ENCODE measurements at places on chromosomes 1 and 21.

DNA sequence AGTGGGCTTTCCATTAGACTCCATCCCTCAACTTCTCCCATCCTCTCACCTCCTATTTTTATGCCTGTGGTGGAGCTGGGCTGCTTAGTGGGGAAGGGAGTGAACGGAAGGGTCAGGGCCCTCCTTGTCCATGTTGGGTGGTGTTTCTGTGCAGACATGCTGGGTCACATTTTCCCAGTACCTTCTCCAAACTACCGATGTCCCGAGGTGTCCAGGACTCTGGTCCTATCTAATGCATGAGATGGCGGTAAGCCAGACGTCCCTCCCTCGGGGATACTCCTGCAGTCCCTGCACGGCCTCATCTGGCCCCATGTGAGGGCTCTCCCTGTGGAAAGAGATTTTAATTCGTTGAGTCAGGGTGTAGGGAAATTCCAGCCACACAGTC, 61.0 kb downstream of the OBSCN start:
- no peak for DNase-seq

DNA sequence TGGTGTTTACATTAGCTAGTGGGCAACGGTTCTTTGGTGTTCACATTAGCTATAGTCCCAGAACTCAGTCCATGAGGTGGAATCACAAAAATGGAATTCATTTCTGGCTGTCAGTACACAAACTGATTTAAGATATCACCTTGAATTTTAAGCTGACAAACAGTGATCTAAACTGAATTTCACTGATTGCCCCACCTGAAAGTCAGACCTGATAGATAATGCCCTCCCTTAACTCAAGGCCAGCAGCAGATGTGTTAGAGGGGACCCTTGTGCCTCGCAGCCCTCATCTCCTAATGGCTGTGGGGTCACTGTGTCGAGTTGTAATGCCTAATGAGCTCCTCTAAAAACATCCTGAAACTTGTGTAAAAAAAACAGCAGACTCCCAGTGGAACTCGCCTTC, 8.6 kb downstream of the ARF1 start:
- DNase-seq: no peak

DNA sequence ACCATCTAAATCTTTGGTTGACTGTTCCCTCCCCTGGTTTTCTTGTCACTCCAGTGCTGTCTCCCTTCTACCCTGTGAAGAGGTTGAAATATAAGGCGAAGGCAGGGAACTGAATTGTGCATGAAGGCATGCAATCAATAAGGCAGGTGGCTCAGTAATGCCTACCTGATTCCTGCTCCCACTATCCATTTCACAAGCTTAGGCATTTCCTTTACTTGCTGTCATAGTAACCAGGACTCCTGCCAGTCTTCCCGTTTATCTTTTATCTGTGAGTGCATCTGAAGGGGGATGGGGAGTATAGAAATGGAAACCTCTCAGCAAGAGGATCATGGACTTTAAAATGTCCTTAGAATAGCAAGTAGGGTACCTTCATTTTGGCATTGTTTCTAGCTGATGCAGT, 40.5 kb downstream of the MRPS6 start:
- no peak for DNase-seq

- peak; percentile 60 for DNase-seq
Measured at GRCh38 chr1:226643177-226643576, 94.6 kb downstream of the STUM start.

- DNase-seq: peak; percentile 69
Measured at GRCh38 chr1:31548907-31549808, 27.2 kb upstream of the TINAGL1 start.

- DNase-seq: no peak
Measured at GRCh38 chr1:46039571-46040052, 92.8 kb downstream of the PIK3R3 start.

GRCh38 chr1:31583995-31584868, 7.9 kb downstream of the TINAGL1 start:
- DNase-seq: no peak

DNA sequence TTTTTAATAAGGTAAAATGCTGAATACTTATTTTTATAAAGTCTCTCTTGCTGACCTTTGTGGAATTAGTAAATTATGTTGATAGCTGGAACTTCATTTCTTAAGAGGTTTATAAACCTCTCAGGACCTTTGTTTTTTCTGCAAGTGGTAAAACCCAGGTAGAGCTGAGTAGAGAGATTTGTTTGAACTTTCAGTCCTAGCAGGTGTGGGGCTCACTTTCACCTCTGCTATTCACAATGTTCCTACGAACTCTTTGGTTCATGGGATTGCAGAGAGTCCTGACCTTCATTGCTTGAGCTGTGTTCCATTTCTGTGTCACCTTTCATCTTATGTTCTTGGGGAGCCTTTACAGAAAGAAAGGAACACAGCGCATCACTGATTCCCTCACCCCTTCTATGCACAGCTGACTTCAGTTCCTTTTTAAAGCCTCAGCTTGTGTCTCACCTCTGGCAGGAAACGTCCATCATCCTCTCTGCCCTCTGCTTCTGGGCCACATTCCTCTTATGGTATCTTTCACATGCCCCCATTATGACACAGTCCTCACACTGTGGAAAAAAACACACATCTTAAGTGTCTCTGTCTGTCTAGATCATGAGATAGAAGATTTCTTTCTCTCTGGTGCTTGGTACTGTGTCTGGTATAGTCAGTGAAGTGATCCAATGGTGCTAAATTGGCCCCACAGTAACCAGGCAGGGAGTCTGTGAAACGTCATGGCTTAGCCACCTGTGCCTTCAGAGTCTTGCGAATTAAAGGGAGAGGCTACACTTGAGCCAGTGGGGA, 262.5 kb upstream of the B3GALT2 start:
- DNase-seq: no peak

- no peak for DNase-seq
Measured at GRCh38 chr1:234865171-234866006, 255.4 kb upstream of the IRF2BP2 start.

GRCh38 chr1:153277852-153278251, 18.4 kb downstream of the LORICRIN start:
- DNase-seq: no peak

DNA sequence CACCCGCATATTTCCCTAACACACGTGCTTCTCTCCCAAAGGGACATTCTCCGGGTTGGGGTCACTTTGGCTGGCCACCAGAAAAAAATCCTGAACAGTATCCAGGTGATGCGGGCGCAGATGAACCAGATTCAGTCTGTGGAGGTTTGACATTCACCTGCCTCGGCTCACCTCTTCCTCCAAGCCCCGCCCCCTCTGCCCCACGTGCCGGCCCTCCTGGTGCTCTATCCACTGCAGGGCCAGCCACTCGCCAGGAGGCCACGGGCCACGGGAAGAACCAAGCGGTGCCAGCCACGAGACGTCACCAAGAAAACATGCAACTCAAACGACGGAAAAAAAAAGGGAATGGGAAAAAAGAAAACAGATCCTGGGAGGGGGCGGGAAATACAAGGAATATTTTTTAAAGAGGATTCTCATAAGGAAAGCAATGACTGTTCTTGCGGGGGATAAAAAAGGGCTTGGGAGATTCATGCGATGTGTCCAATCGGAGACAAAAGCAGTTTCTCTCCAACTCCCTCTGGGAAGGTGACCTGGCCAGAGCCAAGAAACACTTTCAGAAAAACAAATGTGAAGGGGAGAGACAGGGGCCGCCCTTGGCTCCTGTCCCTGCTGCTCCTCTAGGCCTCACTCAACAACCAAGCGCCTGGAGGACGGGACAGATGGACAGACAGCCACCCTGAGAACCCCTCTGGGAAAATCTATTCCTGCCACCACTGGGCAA, 59.1 kb downstream of the LACTBL1 start:
- no peak for DNase-seq

DNA sequence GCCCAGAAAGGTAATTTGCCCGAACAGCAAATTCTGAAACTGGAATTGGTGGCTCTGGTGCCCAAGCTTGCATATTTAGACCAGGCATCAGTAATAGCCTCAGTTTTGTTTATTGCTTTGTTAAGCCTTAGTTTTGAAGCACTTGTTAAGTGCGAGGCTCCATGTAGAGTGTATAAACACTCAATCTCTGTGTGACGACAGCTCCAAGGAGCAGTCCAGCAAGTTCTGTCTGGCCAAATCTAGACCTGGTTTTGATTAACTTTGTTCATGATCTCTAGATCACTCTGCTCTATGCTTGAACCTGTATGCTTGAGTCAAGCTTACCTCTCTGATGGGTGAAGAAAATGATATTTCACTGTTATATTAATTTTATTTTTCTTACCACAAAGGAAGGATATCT, 37.4 kb downstream of the DOP1B start:
- no peak for DNase-seq

DNA sequence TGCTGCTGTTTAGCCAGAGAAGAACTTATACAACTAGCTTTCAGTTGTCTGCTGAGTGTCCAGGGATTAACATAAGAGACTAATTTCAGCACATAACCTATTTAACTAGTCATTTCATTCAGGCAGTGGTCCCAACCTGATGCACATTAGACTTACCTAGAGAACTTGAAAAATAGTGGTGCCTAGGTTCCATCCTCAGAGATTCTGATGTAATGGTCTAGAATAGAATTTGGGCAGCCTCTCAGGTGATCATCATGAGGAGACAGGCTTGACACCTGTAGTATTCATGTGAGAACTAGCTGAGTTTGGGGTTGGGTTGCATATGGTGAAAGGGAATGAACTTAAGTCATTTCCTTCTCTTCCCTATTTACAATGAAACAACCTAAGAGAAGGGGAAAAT, 24.8 kb downstream of the CNST start:
- no peak for DNase-seq

DNA sequence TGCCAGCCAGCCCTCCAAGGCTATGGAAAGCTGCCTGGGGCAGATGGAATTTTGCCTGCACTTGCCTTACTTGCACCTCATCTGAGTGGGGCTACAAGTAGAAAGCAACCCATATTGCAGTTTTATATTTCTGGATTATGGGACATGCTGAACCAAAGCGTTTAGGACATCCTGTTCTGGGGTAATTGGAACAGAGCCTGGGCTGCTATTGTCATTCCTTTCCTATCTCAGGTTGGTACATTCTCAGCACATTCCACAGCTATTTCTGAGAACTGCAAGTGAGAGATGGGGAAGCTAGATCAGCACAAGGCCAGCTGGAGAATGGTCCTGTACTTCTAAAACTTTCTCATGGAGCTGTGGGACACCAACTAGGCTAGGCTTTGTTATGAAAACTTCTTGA, 713.8 kb downstream of the KCNT2 start:
- no peak for DNase-seq

- no peak for DNase-seq
Measured at GRCh38 chr1:56074007-56074651, 505.2 kb downstream of the PLPP3 start.

- no peak for DNase-seq
Measured at GRCh38 chr21:18460979-18461378, 57.4 kb upstream of the TMPRSS15 start.

DNA sequence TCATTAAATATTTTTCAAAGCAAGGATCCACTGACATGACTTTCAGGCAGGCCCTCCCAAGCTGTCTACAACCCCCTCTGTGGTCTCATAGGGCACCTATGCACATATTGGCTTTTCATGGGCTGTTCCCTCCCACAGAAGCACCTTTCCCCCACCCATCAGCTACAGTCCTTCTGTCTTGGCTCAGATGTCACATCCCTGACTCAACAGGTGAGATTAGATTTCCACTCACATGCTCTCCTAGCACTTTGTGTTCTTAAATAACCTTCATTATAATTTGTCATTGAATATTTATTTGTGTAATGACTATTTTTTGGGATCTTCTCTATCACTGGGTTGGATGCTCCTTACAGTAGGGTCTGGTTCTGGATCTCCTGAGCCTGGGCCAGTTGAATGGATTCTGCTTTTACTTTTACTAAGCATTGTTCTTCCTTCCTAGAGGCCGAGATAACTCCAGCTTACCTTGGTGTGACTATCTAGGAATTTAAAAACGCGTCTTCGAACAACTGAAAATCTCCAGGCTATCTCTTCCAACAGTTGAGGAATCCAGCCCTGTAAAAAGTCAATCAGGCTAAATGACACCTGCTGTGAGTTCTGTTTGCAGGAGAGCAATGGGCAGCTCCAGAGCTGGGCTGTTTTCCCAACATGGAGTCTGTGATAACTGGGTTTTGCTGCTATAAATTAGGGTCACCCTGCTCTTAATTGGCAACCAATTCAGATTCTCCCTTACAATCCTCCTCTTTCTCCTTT, 16.2 kb downstream of the ROR1 start:
- no peak for DNase-seq

DNA sequence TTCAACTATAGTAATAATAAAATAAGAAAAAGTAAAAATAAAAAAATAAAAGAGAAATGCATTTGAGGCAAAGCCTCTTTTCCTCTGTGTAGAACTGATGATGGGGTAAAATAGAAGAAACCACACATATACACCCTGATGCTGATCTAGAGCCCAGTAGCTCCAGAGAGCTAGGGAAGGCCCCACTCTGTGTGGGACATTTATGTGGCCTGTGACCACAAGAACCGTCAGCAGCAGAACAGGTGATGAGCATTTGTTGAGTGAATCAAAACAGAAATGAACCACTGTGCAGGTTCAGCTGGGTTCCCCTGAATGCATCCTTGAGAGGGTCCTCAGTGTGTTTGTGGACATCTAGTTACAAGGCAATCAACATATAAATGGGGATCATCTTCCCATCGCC, 221.8 kb upstream of the HOOK1 start:
- no peak for DNase-seq

GRCh38 chr1:198318085-198318484, 161.3 kb downstream of the NEK7 start:
- no peak for DNase-seq

DNA sequence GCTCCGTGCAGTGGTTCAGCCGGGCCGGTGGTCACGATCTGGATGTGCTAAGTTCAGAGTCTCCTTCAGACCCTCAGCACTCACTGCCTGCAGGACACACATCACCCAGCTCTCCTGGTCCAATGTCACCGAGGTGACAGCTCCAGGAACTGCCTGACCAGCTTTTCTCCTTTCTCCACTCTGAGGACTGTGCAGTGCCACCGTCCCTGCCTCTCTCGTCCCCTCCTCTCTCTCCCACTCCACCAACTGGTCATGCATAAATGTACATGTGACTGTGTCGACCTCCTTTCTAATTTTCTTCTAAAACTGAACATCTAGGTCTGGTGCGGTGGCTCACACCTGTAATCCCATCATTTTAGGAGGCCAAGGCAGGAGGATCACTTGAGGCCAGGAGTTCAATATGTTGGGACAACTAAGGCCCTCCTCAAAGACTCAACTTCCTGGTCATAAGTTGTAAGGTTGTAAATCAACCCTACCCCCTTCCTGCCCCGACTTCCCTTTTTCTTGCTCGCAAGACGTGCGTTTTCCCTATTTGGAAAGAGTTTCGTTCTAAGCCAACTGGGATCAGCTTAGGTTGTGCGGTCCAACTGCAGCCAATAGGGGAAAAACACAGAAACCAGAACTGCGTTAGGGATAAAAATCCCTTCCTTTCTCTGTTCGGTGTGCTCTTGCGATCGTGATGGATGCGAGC, 53.1 kb downstream of the MEGF6 start:
- no peak for DNase-seq

Measured in stimulated activated CD4-positive, alpha-beta T cell treated with anti-CD3 and anti-CD28 coated beads, Interleukin-15, amount 100 ng/mL, for 1 hour (primary cell).